Fibroblast of the aortic adventitia (primary cell): ENCODE measurements at places on chromosomes 1 and 21. TPM values are rescaled to one million over a fixed set of nuclear protein-coding genes. Genes with fewer than 3 reads are reported as not detected.

NBPF4 gene
- total RNA-seq, result not detected in 2 replicates

MYOG gene
- not detected in 2 replicates for total RNA-seq

LHX8 gene
- total RNA-seq, result 0.09 TPM in 1 of 2 replicates, not detected in the other

NR5A2 gene
- 0.25 and 11.5 TPM in 2 replicates for total RNA-seq

S100A6 gene
- 681 and 1,303 TPM in 2 replicates for total RNA-seq

FAM110D gene
- not detected in 2 replicates for total RNA-seq

C1orf146 gene
- total RNA-seq, result not detected in 2 replicates

FMO2 gene
- total RNA-seq, result 0.45 and 7.4 TPM in 2 replicates
